ENCODE measurements at places on chromosomes 16 and 17. TPM values are rescaled to one million over a fixed set of nuclear protein-coding genes. Genes with fewer than 3 reads are reported as not detected.

Gene AURKB
- 59.1 TPM for total RNA-seq

Gene C17orf100
- 0.71 TPM for total RNA-seq

Gene ADAM11
- 0.07 TPM for total RNA-seq

Gene CENPX
- total RNA-seq = 123 TPM

Gene PIRT
- not detected for total RNA-seq

Gene HBQ1
- total RNA-seq = 7.9 TPM

Gene SLC13A2
- total RNA-seq = not detected

Gene P2RX1
- not detected for total RNA-seq

Gene ADAT1
- 43.7 TPM for total RNA-seq

Gene NETO2
- total RNA-seq = 44.2 TPM

Gene SLC35G6
- not detected for total RNA-seq

Gene EVPL
- 101 TPM for total RNA-seq

Gene NACA2
- total RNA-seq = not detected

Gene ALDH3A2
- 111 TPM for total RNA-seq

Gene HSD17B2
- total RNA-seq = 8.4 TPM

Gene TEKT1
- not detected for total RNA-seq

Gene GUCY2D
- total RNA-seq = 0.14 TPM

Gene GINS2
- total RNA-seq = 25.1 TPM

Gene SAMD14
- not detected for total RNA-seq
